Brain microvascular endothelial cell (primary cell): ENCODE measurements at places on chromosomes 7 and 10.

DNA sequence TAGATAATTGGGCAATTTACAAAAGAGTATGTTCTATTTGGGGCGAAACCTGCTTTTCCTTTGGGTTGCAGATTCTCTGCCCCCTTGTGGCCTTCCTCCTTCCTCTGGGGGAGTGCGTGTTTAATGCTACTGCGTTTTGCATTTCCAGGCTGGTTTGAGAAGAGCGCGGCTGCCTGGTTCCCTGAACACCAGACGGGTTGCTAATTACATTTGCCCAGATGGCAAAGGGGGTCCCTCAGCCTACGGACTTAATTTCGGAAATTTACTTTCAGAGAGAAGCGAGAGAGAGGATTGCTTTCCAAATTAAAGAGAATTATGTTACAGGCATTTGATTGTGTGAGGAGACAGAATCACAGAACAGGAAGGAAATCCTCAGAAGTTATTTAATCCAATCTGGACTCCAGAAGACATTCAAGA lies 91.9 kb upstream of the JAZF1 start:
- DNase-seq = peak; percentile 47

DNA sequence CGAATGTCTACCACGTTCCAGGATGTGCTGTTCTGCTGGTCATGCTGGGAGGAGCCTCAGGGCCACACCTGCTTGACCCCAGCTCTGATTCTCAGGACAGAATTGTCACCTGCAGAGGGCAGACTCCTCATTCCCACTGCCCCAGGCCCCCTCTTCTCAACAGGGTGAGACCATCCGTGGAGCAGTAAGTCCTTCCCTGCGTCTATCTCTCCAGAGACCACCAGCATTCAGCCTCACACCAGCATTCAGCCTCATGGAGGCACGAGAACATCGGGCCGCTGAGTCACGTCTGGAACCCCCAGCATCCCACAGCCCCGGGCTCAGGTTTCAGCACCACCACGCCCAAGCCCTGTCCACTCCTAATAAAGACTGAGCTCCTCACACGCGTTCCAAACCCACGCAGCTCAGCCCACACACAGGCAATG lies 273.4 kb downstream of the DIP2C start:
- DNase-seq = no peak

DNA sequence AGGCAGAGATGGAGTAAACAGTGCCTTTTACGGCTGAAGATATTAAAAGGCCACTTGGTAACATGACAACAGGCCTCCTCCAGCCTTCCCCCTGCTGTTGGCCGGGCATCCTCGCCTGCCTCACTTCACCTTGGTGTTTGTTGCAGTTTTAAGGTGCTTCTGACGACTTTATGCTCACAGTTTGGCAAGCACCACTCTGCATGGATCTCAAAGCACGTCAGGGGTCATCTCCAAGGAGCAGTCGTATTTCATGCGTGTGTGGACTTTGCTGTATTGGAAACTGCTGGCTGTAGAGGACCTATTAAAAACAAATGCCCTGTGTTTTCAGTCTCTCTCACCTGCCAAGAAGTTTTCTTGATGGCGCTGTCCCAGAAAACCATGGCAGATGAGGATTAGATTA lies 483.1 kb downstream of the RPS24 start:
- no peak for DNase-seq

GRCh38 chr10:132611026-132611910 lies 73.7 kb downstream of the INPP5A start:
- DNase-seq = no peak

- DNase-seq = no peak
These were observed 70.8 kb upstream of the ZMIZ1 start for GRCh38 chr10:78997635-78998618.

DNA sequence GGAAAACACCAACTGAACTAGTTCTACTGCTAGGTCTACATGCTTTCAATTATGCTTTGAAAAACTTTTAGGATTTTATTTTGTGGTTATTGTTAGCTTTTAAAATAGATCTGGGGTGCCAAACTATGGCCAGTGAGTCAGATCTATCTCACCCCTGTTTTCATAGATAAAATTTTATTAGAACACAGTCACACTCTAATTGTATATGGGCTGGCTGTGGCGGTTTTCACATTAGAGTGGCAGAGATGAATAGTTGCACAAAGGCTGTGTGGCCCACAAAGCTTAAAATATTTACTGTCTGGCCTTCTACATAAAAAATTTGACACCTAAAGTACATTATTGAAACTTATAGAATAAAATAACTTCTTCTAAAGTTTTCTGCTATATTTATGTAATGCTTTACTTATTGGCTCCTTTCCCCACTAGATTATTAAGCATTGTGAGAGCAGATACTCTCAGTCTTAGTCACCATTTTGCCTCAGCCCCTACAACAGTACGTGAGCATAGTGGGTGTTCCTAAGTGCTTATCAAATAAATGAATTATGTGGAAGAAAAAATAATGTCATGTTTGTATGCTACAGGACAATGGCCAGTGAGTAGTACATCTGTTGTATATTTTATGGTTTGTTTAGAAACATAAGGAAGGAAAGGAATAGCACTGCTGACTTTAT lies 5.4 kb upstream of the SUV39H2 start:
- peak; percentile 48 for DNase-seq

GRCh38 chr7:122304996-122305421 lies 459 bp upstream of the FEZF1 start:
- no peak for DNase-seq

GRCh38 chr10:103553743-103554487 lies 60.4 kb downstream of the NEURL1 start:
- no peak for DNase-seq

GRCh38 chr7:35520810-35521625 lies 173.9 kb downstream of the HERPUD2 start:
- DNase-seq = no peak
